Activated CD8-positive, alpha-beta memory T cell treated with anti-CD3 and anti-CD28 coated beads, Interleukin-2, amount 10 ng/mL, durations not matched to agents 7 days and 5 days (primary cell): ENCODE measurements at places on chromosomes 7 and 10. TPM values are rescaled to one million over a fixed set of nuclear protein-coding genes. Genes with fewer than 3 reads are reported as not detected.
A peak's percentile ranks its signal among the peaks of the same experiment; 100 is the strongest.

Gene GPR26
- total RNA-seq: not detected

- H3K27me3 ChIP-seq: peaks cover 12% of the 10 kb centered on the region
- no peaks in the 10 kb centered on the region for H3K36me3 ChIP-seq
- H3K27ac ChIP-seq: no peak overlapping the region
- no peaks in the 10 kb centered on the region for H3K4me1 ChIP-seq
- H3K4me3 ChIP-seq: no peak overlapping the region
Measured at GRCh38 chr7:116547347-116547746, 22.5 kb downstream of the CAV1 start.

DNA sequence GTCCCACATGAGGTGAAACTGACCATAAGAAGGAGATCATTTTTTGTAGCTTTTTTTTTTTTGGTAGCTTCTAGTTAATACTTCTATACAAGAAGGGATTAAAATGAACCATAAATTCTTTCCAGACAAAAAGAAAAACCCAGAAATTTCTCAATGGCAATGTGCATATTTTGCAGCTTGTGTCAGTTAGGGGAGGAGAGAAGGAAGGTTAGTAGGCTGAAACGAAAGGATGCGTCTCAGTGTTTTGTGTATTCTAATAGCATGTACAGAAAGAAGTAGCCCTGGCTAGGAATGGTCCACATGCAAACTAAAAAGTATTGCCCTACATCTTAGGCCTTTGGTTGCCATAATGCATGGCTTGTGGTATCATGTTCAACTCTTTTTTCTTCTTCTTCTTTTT is 90.6 kb downstream of the CACNB2 start:
- no peaks in the 10 kb centered on the region for H3K27me3 ChIP-seq
- H3K36me3 ChIP-seq: no peaks in the 10 kb centered on the region
- no peak for DNase-seq
- H3K4me1 ChIP-seq: no peaks in the 10 kb centered on the region

Gene PTCD1
- total RNA-seq: 5.8 TPM

GRCh38 chr7:49522111-49522510 is 251.3 kb upstream of the VWC2 start:
- no peaks in the 10 kb centered on the region for H3K4me1 ChIP-seq
- H3K36me3 ChIP-seq: no peaks in the 10 kb centered on the region
- no peak overlapping the region for H3K27ac ChIP-seq
- DNase-seq: no peak
- no peaks in the 10 kb centered on the region for H3K27me3 ChIP-seq

GRCh38 chr10:91616137-91616536 is 16.7 kb downstream of the PPP1R3C start:
- no peaks in the 10 kb centered on the region for H3K4me1 ChIP-seq
- H3K36me3 ChIP-seq: no peaks in the 10 kb centered on the region
- peaks cover 27% of the 10 kb centered on the region for H3K27me3 ChIP-seq
- H3K4me3 ChIP-seq: no peak overlapping the region
- no peak overlapping the region for H3K27ac ChIP-seq

DNA sequence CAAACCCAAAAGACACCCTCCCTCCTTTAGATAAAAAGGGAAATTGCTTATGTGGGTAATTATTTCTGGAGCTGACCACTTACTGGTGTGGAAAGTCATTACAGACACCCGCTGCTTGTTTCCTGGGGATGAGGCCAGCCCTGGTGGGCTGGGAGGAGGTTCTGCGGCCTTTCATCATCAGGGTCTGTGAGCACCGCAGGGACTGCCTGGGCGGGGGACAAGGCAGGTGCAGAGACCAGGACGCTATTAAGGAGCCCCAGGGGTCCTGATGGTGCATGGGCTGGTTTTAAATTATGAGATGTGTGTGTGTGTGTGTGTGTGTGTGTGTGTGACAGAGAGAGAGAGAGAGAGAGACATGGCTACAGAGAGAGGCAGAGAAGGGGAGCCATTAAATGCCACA is 171.2 kb downstream of the DNAJB6 start:
- DNase-seq: peak; percentile 8
- H3K27ac ChIP-seq: no peak overlapping the region
- H3K36me3 ChIP-seq: peaks cover 17% of the 10 kb centered on the region
- H3K27me3 ChIP-seq: peaks cover 65% of the 10 kb centered on the region
- H3K4me1 ChIP-seq: peaks cover 13% of the 10 kb centered on the region
- H3K4me3 ChIP-seq: no peak overlapping the region

Gene SPDYE2
- total RNA-seq: not detected

GRCh38 chr10:103451091-103451813 is 918 bp downstream of the CALHM2 start:
- H3K36me3 ChIP-seq: peaks cover 42% of the 10 kb centered on the region
- peaks cover 57% of the 10 kb centered on the region for H3K4me1 ChIP-seq
- peak overlapping the region; percentile 89 for H3K27ac ChIP-seq

Gene HMX3
- total RNA-seq: not detected

Gene PDK4
- total RNA-seq: not detected

- no peak overlapping the region for H3K27ac ChIP-seq
- H3K4me3 ChIP-seq: no peak overlapping the region
- H3K36me3 ChIP-seq: no peaks in the 10 kb centered on the region
- H3K4me1 ChIP-seq: peaks cover 17% of the 10 kb centered on the region
- DNase-seq: no peak
Measured at GRCh38 chr10:119374236-119374635, 166.9 kb downstream of the GRK5 start.

Gene SRRM3
- 0.09 TPM for total RNA-seq

Gene PARG
- 29.1 TPM for total RNA-seq

GRCh38 chr7:97835296-97836138 is 36.7 kb downstream of the ASNS start:
- DNase-seq: peak; percentile 72
- H3K4me3 ChIP-seq: no peak overlapping the region
- H3K4me1 ChIP-seq: no peaks in the 10 kb centered on the region
- H3K36me3 ChIP-seq: no peaks in the 10 kb centered on the region
- H3K27ac ChIP-seq: no peak overlapping the region

Gene HK1
- 121 TPM for total RNA-seq

- no peaks in the 10 kb centered on the region for H3K27me3 ChIP-seq
- H3K4me1 ChIP-seq: no peaks in the 10 kb centered on the region
- H3K27ac ChIP-seq: no peak overlapping the region
- H3K36me3 ChIP-seq: no peaks in the 10 kb centered on the region
- DNase-seq: no peak
Measured at GRCh38 chr10:58842860-58843376, 330.2 kb downstream of the BICC1 start.

DNA sequence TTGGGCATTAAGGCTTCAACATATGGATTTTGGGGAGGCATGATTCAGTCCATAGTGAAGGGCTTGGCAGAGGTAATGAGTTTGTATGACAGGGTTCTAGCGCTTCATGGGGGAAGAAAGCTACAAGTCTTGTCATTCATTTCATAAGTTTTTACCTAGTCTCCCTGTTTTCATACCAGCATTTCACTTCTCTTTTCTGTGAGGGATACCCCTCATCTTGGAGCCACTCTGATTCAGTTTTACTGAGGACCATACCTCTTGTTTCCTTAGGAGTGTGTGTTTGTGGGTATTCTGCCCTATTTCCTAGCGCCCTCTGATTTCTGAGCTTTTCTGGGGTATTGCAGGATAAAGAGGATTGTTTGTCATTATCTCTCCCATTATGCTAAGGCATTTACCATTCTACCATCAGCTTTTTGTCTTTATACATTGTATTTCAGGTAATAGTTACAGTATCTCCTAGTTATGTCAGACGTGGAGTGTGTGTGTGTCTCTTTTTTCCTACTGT is 6.8 kb downstream of the RSBN1L start:
- no peaks in the 10 kb centered on the region for H3K27me3 ChIP-seq
- no peak for DNase-seq
- no peak overlapping the region for H3K27ac ChIP-seq
- peaks cover 37% of the 10 kb centered on the region for H3K36me3 ChIP-seq

DNA sequence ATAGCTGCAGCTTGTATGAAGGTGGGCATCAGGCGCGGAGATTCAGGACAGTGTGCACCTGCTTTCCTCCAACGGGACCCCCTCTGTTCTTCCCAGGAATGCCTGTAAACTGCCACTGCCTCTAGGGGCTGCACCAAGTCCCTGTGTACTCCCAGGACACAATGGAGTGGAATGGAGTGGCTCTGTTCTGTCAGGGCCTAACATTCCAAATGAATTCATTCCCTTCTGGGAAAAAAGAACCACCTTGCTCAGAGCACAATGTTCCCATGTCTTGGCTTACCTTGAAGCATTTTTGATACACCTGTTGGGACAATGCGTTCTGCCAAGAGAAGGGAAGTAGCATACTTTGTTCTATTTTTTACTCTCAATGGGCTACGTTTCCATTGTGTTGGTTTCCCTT is 339.4 kb downstream of the FRMD4A start:
- no peak overlapping the region for H3K4me3 ChIP-seq
- H3K27ac ChIP-seq: no peak overlapping the region
- peaks cover 3% of the 10 kb centered on the region for H3K4me1 ChIP-seq
- no peak for DNase-seq
- H3K27me3 ChIP-seq: no peaks in the 10 kb centered on the region

DNA sequence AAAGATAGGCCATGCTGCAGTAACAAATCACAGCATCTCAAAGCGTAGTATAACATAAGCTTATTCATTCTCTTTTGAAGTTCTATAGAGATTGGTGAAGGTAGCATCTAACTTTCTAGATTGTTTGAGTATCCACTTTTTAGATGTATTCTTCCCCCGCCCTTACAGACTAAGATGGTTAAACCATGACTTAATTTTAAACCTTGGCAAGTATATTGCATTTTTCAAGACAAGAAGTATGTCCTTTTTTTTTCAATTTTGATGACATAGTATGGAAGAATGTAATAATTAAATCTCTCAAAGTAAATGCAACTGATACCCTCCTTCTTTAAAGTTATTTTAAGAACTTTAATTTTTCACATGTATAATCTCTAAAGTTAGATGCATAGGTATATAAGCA is 190.0 kb downstream of the KCND2 start:
- no peaks in the 10 kb centered on the region for H3K4me1 ChIP-seq
- H3K4me3 ChIP-seq: no peak overlapping the region

GRCh38 chr7:23696916-23697441 is 13.0 kb upstream of the STK31 start:
- H3K4me3 ChIP-seq: no peak overlapping the region
- no peaks in the 10 kb centered on the region for H3K27me3 ChIP-seq
- no peak overlapping the region for H3K27ac ChIP-seq
- peaks cover 3% of the 10 kb centered on the region for H3K4me1 ChIP-seq
- H3K36me3 ChIP-seq: peaks cover 12% of the 10 kb centered on the region

DNA sequence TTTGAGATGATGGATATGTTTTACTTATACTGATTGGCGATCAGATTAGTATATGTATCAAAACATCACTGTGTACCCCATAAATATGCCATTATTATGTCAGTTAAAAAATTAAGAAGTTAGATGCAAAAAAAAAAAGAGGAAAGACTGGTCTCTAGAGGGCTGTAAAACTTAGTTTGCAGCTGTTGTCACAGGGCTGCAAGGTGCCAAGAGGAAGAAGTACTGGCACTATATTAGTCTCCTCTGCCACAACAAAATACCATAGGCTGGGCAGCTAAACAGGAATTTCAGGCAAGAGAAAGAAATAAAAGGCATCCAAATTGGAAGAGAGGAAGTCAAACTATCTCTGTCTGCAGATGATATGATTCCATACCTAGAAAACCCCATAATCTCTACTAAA is 177.8 kb upstream of the PLPP4 start:
- H3K4me1 ChIP-seq: no peaks in the 10 kb centered on the region
- H3K36me3 ChIP-seq: peaks cover 1% of the 10 kb centered on the region
- no peaks in the 10 kb centered on the region for H3K27me3 ChIP-seq

Gene HOXA6
- total RNA-seq: not detected

DNA sequence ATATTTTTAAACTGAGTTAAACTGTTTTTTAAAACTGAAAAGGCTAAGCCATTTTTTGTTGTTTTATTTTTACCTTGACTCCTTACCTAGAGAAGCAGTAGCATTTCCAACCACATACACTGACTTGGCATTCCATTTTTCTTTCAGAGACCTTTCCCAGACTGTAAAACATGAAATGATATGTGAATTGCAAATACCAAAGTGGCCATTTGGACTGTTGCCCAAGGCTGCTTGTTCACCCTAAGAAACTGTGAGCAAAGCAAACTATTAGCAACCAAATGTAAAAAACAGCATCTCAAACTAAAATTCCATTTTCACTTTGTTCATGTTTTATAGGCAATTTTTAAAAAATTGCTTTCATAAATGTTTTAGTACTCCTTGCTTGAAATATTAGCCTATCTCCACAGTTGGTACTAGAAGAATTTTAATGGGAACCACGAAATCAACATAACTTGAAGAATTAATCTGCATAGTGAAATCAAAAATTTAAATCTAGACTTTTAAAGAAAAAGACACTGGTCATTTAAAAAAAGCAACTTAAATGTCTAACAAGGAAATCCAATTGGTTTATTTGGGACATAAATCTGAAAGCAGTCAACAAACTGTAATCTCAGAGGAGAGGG is 10.8 kb downstream of the UROS start:
- no peak overlapping the region for H3K27ac ChIP-seq
- DNase-seq: no peak
- no peaks in the 10 kb centered on the region for H3K27me3 ChIP-seq

Gene LHFPL3
- not detected for total RNA-seq

Gene NKX2-3
- total RNA-seq: not detected

- no peak overlapping the region for H3K27ac ChIP-seq
- no peak overlapping the region for H3K4me3 ChIP-seq
- no peaks in the 10 kb centered on the region for H3K4me1 ChIP-seq
Measured at GRCh38 chr7:112665709-112666108, 124.5 kb downstream of the TMEM168 start.

DNA sequence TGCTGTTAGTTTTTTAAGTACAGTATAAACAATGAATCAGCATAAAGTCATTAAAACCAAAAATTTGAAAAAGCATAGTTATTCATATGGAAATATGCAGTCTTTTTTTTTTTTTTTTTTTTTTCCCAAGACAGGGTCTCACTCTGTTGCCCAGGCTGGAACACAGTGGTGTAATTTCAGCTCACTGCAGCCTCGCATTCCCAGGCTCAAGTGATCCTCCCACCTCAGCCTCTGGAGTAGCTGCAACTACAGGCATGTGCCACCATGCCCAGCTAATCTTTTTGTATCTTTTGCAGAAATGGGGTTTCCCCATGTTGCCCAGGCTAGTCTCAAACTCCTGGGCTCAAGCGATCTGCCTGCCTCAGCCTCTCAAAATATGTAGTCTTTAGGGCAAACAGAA is 182.0 kb downstream of the SEMA3E start:
- H3K27ac ChIP-seq: no peak overlapping the region
- no peak overlapping the region for H3K4me3 ChIP-seq
- H3K36me3 ChIP-seq: no peaks in the 10 kb centered on the region
- H3K4me1 ChIP-seq: no peaks in the 10 kb centered on the region

- no peak overlapping the region for H3K27ac ChIP-seq
- DNase-seq: no peak
- H3K27me3 ChIP-seq: no peaks in the 10 kb centered on the region
- H3K4me1 ChIP-seq: no peaks in the 10 kb centered on the region
- H3K36me3 ChIP-seq: no peaks in the 10 kb centered on the region
Measured at GRCh38 chr7:139441961-139442360, 41.5 kb downstream of the KLRG2 start.

Gene VWA2
- not detected for total RNA-seq
